Stimulated activated CD4-positive, alpha-beta T cell treated with anti-CD3 and anti-CD28 coated beads, Interleukin-2, amount 100 ng/mL, for 48 hours (primary cell): ENCODE measurements at places on chromosomes 7 and 10.

DNA sequence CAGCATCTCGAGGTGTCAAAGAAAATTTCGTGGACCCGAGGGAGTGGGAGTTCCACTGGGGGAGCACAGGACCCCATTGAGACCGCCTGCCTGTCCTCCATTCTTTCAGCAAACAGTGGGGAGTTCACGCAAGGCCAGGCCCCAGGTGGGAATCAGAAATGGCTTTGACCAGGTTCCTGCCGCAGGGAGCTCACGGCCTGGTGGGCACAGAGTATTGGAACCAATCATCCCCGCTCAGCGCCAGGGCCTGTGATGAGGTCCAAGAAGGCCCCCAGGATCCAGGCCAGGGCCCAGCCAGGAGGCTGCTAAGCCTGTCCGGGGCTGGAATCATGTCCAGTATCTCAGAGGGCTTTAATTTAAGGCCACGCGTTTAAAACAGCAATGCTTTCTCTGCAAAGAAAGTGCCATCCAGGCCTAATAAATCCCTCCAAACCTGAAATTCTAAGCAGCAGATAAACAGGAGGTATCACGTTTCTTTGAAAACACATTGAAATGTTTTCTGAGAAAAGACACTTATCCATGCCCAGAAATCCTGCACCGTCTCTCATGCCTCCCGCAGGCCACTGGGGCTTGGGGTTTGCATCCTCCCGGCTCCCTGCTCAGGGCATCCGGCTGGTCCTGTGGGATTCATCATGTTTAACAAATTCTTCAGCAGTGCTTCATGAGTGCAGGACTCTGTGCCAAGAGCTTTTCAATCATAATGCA lies 125.7 kb downstream of the OAT start:
- DNase-seq, result no peak

DNA sequence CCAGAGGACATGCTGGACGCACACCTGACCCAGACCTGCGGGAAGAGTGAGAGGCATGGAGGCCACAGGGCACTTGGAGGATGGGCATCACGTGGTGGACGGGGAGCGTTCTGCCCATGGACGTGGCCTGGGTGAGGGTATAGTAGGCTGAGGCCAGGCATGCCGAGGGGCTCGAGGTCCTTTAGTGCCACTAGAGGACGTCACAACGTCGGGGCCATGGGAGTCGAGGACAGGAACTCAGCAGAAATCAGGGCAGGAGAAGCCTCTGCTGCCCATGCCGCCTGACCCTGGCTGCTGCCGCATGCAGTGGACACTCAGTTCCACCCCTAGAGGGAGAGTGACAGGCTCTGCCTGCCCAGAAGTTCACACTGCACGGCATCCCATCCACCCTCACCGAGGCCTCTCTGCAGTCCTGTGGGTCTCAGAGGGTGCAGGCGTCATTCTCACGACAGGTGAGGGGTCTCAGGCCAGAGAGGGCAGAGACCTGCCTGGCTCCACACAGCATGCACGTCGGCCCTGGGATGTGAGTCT lies 198.7 kb downstream of the ADARB2 start:
- DNase-seq, result no peak

DNA sequence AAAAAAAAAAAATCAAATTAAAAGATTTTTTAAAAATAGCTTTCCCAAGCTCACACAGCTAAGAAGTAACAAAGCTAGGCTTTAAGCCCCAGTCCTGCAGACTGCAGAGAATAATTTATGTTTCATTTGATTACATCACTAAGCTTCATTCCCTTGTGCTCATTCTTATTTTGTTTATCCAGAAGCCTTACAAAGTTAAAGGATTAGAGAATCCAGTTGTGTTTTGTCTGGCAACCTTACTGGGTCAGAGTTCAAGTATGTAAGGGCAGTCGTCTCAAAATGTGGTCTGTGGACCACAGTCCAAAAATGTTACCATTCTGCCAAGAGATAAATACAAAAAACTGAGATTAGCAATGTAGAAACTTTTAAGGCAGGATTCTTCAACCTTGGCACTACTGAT lies 32.1 kb upstream of the EZH2 start:
- no peak for DNase-seq

DNA sequence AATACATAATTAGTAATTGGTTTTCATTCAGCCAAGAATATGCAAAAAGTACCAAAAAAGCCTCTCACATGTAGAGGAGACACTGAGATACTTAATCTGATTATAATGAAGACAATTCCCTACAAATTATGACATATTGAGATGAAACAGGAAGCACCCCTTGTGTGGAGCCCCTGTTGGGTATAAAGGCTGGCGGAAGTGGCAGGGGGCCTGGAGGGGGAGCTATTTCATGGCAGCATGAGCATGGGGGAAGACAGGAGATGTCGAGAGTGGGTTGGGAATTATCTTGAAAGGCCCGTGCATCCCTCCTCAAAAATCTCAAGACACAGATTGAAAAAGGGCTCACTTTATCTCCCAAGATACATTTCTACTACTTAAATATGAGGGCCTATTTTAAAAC lies 96.9 kb downstream of the PIP4K2A start:
- no peak for DNase-seq

GRCh38 chr7:155348806-155349205 lies 51.1 kb downstream of the INSIG1 start:
- DNase-seq, result no peak

DNA sequence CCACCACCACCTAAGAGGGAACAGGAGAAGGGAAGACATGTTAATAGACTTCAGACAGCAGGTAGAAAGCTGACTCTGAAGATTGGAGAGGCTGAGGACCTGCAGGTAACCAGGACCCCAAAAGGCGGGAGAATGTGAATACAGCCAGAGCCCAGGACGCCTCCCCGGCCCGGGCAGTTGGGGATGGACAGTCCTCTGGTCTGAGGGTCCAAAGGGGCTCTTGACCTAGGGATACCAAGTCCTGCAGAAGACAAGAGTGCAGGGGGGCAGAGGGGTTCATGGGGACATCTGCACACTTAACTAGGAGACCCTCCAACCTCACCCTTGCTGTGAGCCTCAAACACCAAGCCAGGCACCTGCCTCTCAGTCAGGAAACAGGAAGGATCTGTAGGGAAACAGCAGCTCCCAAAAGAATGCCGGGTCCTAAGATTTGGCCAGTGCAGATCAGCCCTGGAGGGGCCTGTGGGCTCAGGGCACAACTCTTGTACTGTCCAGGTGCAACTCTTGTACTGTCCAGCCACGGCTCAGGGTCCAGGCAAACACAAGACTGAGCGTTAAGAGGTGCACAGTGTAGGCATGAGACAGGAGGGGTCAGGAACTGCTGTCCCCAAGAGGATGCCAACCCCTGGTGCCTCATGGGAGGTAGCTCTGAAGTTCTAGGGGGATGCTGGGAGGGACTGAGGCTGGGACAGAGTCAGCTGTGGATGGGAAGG lies 2.3 kb upstream of the STK32C start:
- DNase-seq, result no peak

DNA sequence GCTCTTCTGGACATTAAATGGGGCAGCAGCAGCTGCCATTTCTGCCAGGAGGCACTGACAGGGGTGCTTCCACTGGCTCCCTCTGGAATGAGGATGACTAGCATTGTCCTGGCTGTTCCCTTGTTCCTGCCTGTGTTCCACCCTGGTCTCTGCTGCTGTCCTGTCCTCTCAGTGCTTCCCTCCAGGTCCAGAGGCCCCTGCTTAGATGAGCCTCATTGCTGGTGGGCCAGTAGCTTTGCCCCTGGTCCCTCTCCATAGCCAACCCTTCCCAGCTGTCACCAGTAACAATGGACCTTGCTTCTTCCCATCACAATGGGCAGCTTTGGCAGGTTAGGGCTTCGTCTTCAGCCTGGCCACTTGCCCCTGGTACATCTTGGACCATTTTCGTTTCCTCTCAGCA lies 561.1 kb downstream of the TCERG1L start:
- no peak for DNase-seq

- no peak for DNase-seq
These were observed 78.7 kb upstream of the CXCL12 start for GRCh38 chr10:44463511-44464121.

- no peak for DNase-seq
These were observed 113.5 kb downstream of the CELF2 start for GRCh38 chr10:11131112-11131639.

DNA sequence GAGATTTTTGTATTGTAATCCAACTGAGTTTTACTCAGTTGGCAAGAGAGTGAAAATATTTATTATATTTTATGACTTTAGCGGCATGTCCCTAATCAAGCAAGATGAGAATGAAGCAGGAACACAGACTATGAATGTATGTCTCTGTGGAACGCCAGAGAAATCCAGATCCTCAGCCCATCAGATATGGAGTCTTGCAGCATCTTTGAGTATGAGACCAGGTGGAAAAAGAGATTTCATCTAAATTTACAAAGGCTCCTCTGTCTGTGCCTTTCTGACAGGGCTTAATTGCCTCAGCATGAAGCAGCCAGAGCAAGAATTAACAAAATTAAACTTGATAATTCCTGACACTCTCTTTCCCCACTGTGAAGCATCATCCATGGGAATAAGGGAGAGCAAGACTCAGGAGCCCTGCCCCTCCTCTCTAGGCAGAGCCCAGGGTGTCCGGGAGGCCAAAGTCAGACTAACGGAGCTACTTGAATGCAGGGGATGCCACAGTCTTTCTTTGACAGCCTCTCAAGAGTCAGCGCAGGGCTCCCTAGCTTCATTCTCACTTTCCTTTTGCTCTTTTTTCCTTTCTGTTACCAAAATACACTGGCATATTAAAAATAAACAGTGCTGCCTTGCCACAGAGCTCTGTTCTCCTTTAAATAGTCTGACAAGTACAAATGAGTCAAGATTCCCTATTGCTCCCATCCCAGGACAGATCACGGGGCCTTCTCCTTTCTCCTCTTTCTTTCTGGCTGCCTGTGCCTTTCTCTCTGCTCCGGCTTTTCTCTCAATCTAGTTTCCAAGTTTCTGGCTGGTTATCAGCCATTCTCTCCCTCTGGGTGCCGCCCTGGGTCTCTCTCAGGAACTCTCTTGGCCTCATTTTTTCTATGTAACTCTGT lies 132.2 kb upstream of the INHBA start:
- DNase-seq, result no peak

- no peak for DNase-seq
These were observed 102.2 kb downstream of the GFRA1 start for GRCh38 chr10:116170815-116171250.

- DNase-seq, result no peak
These were observed 1407.5 kb upstream of the LRRTM3 start for GRCh38 chr10:65518379-65518778.

DNA sequence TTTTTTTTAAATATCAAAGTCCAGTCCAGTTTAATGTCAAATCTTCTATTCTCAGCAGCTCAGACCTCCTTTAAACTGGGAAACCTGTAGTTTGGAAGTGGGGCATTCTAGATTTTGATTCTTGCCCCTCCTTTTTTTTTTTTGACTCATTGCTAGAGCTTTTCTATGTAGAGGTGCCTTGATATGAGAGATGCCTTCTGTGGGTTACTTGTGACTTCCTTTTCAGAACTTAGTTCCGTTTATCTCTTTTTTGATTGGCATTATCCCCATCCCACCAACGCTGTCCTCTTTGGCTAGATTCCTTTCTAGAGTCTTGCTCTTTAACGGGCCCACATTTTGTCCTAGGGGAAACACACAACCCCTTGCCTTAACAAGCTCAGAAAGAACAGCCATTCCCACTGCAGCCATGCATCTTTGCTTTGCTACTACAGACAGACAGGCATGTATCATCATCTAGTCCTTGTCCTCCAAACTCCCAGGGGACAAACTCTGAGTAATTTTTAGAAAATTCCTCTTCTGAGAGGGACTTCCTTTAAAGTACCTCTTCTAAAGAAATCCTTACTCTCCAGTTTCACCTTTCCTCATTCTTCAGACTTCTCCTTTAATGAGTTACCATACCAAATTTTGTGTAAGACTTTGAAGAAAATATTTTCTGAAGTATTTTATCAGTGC lies 153.6 kb downstream of the PHF14 start:
- DNase-seq, result no peak

DNA sequence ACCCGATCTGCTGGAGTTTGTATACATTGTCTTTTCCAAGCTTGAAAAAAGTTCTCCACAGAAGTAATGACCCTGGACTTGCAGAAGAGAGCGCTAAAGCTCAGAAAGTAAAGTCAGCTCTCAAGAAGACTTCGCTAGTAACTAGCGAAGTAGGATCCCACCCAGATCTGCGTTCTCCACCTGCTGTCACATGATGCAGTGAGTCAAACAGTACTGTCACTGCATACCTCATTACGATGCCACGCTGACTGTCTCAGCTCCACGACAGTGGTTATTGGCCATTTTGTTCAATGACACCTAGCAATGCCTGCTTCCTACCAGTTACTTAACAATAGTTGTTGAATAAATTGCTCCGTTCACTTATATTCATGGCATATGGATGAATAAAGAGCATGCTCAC lies 29.7 kb upstream of the SEC61G start:
- DNase-seq, result peak; percentile 14

DNA sequence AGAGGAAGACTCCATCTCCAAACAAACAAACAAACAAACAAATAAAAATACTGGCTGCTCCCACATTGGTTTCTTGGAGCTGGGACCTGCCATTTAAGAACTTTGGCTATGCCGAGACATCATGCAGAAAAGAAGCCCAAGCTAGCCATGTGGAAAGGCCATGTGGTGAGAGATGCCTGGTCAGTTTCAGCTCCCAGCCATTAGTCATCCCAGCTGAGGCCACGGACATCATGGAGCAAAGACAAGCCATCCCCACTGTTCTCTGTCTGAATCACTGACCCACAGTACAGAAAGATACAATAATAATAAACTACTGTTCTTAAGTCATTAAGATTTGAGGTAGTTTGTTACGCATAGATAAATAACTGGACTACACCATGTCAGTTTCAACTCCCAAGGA lies 70.0 kb upstream of the PCBD1 start:
- no peak for DNase-seq

DNA sequence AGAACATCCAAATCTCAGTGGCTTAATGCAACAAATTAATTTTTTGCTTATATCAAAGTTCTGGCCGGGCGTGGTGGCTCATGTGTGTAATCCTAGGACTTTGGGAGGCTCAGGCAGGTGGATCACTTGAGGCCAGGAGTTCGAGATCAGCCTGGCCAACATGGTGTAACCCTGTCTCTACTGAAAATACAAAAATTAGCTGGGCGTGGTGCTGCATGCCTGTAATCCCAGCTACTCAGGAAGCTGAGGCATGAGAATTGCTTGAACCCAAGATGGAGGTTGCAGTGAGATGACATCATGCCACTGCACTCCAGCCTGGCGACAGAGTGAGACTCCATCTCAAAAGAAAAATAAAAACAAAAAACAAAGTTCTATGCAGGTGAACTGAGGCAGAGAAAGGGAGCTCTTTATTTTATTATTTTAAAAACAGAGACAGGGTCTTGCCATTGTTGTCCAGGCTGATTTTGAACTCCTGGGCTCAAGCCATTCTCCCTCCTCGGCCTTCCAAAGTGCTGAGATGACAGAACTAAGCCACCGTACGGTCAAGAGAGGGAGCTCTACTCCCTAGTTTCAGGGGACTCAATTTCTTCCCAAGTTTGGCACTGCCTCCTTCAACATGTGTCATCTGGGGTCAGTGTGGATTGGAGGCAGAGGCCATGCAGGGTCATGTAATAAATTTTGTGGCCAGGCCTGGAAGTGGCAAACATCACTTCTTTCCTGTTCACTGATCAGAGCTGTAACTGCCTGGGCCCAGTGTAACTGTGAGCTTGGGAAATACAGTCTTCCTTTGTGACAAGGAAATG lies 2.4 kb downstream of the ADCK2 start:
- DNase-seq, result no peak

- no peak for DNase-seq
These were observed 18.0 kb upstream of the SEM1 start for GRCh38 chr7:96727534-96728088.
